Forelimb muscle (tissue), 1 donor: ENCODE measurements at places on chromosomes 1 and 21. TPM values are rescaled to one million over a fixed set of nuclear protein-coding genes. Genes with fewer than 3 reads are reported as not detected.

Gene OPTC
- not detected for polyA plus RNA-seq

Gene GBP5
- polyA plus RNA-seq, result 0.85 TPM

Gene CLCA1
- not detected for polyA plus RNA-seq

Gene WNT4
- polyA plus RNA-seq, result 5.3 TPM

Gene SEMA6C
- polyA plus RNA-seq, result 97.0 TPM

Gene SPRR4
- not detected for polyA plus RNA-seq

Gene KIF14
- 2.5 TPM for polyA plus RNA-seq

Gene CNKSR1
- 4.2 TPM for polyA plus RNA-seq

Gene DNAI4
- 4.3 TPM for polyA plus RNA-seq

Gene C1orf56
- 6.5 TPM for polyA plus RNA-seq

Gene NOS1AP
- polyA plus RNA-seq, result 0.56 TPM

Gene SERPINC1
- 0.16 TPM for polyA plus RNA-seq

Gene USH2A
- 0.05 TPM for polyA plus RNA-seq

Gene TMEM52
- polyA plus RNA-seq, result 91.6 TPM

Gene S100B
- polyA plus RNA-seq, result 9.2 TPM

Gene OR2M3
- 0.01 TPM for polyA plus RNA-seq

Gene NES
- polyA plus RNA-seq, result 945 TPM

Gene UTS2
- polyA plus RNA-seq, result not detected

Gene HFM1
- 1.6 TPM for polyA plus RNA-seq

Gene NPHS2
- polyA plus RNA-seq, result not detected

Gene SH2D2A
- polyA plus RNA-seq, result 0.39 TPM

Gene KCNH1
- 0.13 TPM for polyA plus RNA-seq

Gene RNU1-4
- not detected for polyA plus RNA-seq

Gene PTPN7
- polyA plus RNA-seq, result 0.92 TPM

Gene ELAPOR1
- polyA plus RNA-seq, result 0.40 TPM

Gene OPRD1
- 0.67 TPM for polyA plus RNA-seq

Gene GJA4
- 35.0 TPM for polyA plus RNA-seq

Gene MNDA
- polyA plus RNA-seq, result 2.9 TPM

Gene ADAMTS4
- 11.8 TPM for polyA plus RNA-seq

Gene TTC24
- 0.32 TPM for polyA plus RNA-seq

Gene AMY2A
- not detected for polyA plus RNA-seq

Gene C1QA
- 22.2 TPM for polyA plus RNA-seq

Gene PHF13
- polyA plus RNA-seq, result 18.4 TPM

Gene MXRA8
- 65.2 TPM for polyA plus RNA-seq

Gene SPRR2A
- not detected for polyA plus RNA-seq
